Caki2 (cell line): ENCODE measurements at places on chromosomes 6 and 20. TPM values are rescaled to one million over a fixed set of nuclear protein-coding genes. Genes with fewer than 3 reads are reported as not detected.
A peak's percentile ranks its signal among the peaks of the same experiment; 100 is the strongest.

- no peak for DNase-seq
Observed at GRCh38 chr6:170099387-170099786, 191.5 kb downstream of the DLL1 start.

DNA sequence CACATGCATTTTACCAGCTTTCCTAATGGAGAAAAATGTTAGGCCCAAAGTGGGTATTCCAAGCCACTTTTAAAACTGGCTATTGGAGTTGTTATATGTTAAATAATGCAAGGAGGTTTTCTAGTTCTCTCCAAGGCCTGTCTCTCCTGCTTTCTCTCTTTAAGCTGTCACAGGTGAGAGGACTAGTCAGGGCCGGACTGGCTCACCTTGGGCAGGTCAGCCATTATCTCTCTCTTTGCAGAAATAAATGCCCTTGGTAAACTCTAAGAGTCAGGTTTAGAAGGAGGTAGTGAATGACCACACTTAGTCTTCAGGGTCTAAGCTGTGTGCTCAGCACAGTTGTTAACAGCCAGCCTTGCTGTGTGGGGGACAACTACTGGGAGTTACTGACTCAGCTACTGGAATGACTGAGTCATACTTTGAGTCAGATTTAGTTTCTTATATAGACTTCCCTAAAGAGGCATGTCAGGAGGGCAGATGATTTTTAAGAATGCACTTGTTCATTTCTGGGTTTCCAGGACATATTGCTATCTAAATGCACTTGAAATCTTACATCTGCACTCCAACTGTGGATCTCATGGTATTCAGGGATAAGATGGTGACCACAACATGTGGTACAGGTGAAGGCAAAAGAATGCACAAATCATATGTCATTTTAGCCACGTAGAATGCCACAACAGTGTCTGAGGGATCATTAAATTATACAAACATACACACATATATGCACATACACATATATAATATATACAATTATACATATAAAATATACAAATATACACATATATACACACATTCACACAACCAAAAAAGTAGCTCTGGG is 719.4 kb downstream of the EPM2A start:
- DNase-seq = peak; percentile 70

DNA sequence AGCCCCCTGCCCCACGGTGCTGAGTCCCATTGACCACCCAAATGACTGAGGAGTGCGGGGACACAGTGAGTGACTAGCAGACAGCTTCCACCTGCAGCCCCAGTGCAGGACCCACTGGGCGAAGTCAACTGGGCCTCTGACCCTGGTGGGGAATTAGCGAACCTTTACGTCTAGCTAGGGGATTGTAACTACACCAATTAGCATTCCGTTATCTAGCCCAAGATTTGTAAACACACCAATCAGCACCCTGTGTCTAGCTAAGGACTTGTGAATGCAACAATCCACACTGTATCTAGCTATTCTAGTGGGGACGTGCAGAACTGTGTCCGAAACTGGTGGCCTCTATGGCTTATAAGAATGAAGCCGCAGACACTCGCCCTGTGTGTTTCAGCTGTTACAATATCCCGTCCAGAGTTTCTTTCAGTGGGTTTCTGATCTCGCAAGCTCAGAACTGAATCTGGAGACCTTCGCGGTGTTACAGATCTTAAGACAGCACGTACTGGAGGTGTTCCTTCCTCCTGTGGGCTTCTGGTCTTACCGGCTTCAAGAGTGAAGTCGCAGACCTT is 21.1 kb upstream of the GMPR start:
- DNase-seq = no peak

The FAM209A gene
- not detected in 2 replicates for total RNA-seq

The LPA gene
- total RNA-seq = not detected in 2 replicates

The OXT gene
- total RNA-seq = not detected in 2 replicates

The FAM83C gene
- total RNA-seq = 0.20 TPM in 1 of 2 replicates, not detected in the other

GRCh38 chr20:42613076-42613475 is 576.6 kb downstream of the PTPRT start:
- no peak for DNase-seq

DNA sequence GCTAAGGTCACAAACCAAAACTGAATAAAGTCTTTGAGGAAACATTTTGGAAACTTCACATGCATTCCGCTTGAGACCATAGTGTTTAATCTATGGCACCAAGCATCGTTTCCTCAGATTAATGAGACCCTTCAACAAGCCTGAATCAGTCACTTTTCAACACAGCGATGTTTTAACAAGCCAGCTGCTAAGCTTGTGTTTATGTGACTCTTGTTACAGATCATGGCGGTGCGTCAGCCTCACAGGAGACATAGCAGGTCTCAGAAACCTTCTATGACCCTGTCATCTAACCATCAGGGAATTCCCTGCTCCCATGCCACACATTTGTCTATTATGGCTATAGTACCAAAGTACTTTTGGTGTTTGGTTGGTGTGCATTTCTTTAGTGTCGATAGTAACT is 57.2 kb downstream of the MTFR2 start:
- DNase-seq = no peak

- peak; percentile 58 for DNase-seq
Observed at GRCh38 chr6:134882426-134883038, 67.4 kb downstream of the ALDH8A1 start.
